HTR-8/SVneo (cell line): ENCODE measurements at places on chromosomes 3 and 15.

GRCh38 chr3:20073683-20074082 lies 33.4 kb downstream of the KAT2B start:
- DNase-seq = no peak

DNA sequence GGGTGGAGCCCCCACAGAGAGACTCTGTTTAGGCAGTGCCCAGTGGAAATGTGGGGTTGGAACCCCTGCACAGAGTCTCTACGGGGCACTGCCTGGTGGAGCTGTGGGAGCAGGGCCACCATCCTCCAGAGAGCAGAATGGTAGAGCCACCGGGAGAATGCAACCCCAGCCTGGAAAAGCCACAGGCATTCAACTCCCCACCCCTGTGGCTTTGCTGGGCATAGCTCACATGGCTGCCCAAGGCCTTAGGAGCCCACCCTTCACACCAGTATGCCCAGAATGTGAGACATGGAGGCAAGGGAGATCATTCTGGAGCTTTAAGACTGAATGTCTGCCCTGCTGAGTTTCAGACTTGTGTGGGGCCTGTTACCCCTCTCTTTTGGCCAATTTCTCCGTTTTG lies 19.0 kb upstream of the CHCHD6 start:
- DNase-seq = no peak

GRCh38 chr15:70210528-70210927 lies 112.8 kb upstream of the TLE3 start:
- no peak for DNase-seq

GRCh38 chr3:44999782-45000181 lies 23.7 kb downstream of the EXOSC7 start:
- DNase-seq = no peak

DNA sequence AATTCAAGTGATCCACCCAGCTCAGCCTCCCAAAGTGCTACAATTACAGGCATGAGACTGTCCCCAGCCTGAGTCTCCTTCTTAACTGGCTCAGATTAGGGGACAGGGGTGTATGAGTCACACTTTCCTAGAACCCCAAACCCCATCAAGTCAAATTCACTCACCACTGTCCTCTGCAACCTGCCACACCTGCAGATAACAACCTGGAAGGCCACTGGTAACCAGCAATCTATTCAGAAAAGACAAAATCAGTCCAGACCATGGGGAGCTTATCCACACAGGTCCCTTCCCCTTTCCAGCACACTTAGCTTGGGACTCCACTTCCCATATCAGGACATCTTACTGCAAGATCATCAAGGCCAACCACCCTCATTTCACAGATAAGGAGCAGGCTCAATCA lies 6.4 kb downstream of the WDR73 start:
- no peak for DNase-seq

GRCh38 chr3:192848371-192849233 lies 69.1 kb downstream of the MB21D2 start:
- DNase-seq = no peak

DNA sequence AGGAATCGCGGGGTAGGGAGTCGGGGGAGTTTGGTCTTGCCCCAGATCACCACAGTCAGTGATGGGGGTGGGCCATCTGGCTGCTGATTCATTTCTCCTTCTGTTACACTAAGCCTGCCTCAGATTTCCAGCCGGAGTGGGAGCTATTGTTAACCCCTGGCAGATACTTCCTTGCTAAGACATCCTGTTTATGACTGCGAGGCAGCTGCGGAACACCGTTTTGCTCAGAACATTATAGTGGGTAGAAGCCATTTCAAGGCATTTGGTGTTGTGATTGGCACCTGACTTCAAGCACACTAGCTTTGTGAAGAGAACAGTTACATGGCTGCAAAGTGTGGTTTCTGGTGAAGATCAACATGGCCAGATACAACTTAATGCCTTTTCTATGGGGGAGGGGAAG lies 73.8 kb downstream of the FLNB start:
- DNase-seq = peak; percentile 49

DNA sequence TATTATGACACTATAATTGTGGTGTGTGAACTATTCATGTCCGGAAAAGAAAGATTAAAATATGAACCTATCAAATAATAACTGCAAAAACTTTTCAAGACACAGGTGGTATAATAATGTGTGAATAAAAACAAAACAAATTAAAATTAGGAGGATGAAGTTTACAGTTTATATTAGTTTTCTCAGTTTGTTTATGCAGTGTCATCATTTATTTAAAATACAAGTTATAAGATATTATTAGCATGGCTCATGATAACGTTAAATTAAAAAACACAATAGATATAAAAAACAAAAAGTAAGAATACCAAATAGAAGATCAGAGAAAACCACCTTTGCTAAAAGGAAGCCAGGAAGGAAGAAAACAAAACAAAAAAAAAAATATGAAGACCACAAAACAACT lies 963.8 kb upstream of the ALCAM start:
- no peak for DNase-seq

DNA sequence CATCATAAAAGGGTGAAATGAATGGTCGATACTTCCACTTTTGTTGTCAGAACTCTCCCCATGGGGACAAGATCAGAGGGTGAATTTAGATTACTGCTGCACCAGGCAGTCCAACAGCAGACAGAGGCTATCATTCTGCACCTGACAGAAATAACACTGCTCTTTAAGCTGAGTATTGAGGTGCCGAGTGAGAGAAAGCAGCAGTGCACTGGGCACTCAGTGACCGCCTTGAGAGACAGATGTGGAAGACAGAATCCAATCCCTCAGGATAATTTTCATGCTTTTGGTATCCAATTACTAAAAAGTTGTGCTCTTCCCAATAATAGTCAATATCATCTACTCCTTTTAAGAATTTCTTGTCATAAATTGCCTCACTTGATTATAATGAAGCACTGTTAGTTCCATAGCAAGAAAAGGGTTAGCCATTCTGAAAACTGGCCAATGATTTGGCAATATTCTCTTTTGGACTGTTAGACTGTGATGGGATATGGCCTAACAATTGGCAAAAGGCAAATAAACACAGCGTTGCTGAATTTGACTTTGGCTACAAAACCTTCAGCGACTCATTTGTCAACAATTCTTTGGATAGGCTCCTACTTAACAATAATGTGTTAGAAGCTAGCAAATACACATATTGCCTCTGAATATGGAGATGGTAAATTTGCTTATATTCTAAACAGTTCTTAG lies 5.5 kb downstream of the FGF7 start:
- no peak for DNase-seq

DNA sequence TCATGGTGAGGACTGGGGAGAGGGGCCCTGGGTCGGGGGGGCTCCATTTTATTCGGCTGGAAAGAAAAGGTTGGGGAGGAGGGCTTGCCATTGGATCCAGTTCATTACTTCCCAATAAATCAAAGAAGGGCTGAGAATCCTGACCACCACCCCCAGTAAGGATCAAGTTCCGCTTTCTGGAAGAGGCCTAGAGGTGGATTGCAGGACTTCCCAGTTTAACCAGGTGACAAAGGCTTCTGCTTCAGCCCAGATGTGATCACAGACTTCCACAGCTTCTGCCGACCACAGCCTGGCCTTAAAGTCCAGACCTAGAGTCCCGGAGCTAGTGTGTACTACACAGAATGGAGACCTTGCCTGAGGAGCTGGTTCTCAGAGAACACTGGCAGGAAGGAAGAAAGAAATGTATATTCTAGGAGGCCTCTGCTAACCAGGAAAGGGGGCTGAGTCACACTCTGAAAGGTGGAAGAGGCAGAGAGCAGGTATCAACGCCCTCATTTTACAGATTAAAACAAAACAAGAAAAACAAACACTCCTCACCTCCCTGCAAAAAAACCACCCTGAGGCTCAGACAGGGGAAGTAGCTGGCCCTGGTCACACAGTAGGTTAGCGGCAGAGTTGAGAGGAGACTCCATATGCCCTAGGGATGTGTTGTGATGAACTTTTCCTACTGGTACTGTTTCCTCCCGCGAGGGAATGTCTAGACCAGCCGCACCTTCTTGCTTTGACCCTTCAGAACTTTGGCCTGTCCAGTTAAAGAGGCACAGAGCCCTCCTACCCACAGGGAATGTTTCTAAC lies 1.1 kb upstream of the CEMIP start:
- DNase-seq = no peak

DNA sequence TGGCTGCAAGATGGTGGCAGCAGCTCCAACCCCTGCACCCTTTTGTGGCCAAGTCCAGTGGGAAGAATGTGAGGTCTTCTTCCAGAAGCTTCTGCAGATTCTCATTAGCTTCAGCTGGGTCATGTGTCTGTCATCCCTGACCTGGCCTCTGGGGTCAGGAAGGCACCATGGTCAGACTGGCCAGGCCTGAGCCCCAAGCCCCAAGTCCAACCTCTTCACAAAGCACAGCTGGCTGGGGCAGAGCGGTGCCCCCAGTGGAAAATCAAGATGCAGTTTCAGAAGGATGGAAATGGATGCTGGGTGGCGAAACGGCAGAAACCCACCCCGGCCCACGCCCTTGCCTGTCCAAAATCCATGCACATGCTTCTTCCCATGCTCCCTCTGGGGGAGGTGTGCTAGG lies 15.9 kb upstream of the GATA2 start:
- DNase-seq = no peak

GRCh38 chr3:105647047-105647446 lies 221.8 kb downstream of the CBLB start:
- DNase-seq = peak; percentile 7

GRCh38 chr15:31276596-31277298 lies 49.9 kb upstream of the KLF13 start:
- no peak for DNase-seq

- DNase-seq = no peak
Measured at GRCh38 chr3:119368298-119368697, 74.1 kb downstream of the ARHGAP31 start.

DNA sequence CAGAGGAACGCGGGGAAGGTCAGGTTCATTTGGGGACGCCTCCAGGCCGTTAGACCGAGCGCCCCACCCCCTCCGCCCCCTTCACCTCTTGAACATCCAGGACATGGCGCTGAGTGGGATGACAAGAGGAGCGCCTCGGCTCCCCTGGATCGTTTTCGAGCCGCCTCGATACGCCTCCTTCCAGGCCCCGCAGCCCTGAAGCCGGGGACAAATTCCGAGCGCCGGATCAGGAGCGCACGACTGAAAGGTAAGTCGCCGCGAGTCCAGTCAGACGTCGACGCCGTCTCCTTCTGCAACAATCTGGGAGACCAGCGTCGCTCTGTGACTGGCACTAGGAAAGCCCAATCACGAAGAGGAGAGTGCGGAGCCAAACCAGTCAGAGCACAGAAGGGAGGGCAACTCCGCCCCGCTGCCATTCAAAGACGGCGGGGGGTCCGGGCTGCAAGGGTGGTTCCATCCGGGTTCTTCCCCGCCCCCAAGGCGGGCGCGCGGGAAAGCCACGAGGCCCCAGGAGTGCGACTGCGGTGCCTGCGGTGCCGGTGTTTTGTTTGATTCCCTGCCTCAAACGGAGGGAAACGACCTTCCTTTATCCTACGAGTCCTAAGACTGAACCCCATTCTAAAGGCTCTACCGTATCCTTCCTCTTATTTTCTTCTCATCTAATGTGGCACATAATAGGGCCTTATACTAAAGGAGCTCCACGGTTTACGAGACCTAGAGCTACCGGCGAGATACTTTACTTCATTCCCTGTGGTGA lies at the start of gene HLTF:
Gene HLTF (minus strand): TSS at position 302 of the 757 bp plus-strand sequence. CDS start 197 bp downstream, at position 105.
- peak; percentile 99 for DNase-seq

GRCh38 chr15:64596701-64597476 lies 136.5 kb downstream of the ZNF609 start:
- peak; percentile 21 for DNase-seq

DNA sequence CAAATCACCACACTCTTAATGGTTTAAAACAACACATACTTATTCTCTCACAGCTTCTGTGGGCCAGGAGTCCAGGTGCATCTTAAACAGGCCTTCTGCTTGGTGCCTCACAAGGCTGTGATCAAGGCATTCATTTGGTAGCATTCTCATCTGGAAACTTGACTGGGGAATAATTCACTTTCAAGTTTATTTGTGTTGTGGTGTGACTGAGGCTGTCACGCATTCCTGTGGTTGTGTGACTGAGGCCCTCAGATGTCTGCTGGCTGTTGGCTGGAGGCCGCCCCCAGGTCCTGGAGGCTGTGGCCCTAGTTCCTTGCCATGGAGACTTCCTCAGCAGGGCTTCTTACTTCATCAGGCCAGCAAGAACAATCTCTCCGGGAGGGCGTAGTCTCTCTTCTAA lies 16.9 kb upstream of the FAM3D start:
- DNase-seq = peak; percentile 19

DNA sequence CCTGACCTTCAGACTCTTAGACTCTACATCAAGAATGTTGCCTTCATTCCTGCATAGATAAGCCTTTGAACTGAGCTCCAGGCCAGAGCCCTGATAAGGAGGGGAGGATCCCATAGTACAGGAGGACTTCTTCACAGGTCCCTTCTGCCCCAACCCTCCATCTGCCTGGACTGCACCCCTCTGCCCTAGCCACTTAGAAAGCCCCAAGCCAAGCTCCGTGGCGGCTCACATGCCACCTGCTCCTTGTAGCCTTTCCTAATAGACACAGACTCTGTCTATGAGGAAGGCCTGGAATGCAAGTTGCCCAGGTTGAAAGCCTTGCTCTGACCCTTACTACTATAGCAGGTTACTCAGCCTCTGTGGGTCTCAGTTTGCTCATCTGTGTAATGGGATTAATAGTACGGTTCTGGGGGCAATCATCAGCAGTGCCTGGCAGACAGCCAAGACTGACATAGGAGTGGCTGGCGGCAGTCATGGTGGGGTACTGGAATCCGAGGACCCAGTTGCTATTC lies 11.6 kb downstream of the PCSK6 start:
- no peak for DNase-seq

DNA sequence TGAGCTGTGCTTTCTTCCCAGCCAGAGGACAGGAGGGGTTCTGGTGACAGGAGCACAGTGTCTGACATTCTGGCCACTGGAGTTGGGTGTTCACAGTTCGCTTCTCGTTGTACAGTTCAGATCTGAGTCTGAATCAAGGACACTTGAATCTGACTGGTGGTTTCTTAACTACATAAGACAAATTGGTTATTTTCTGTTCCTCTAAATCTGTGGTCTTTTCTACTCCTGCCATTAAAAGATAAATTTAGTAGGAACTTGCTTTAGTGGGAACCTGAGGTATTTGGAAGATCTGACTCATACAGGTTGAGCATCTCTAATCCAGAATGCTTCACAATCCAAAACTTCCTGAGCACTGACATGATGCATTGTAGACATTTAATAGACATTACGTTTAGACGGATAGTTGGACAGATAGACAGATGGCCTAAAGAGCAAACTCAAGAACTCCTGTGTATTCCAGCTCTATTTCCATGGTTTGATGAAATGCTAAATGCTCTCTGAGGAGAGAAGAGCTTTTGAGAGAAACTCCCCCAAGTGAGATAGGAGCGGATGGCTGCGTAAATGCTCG lies 71.0 kb downstream of the CCK start:
- DNase-seq = no peak

- DNase-seq = no peak
Measured at GRCh38 chr15:93420050-93420452, 331.0 kb upstream of the RGMA start.

- no peak for DNase-seq
Measured at GRCh38 chr3:64049832-64050231, 26.5 kb upstream of the PSMD6 start.

- no peak for DNase-seq
Measured at GRCh38 chr15:83016906-83017305, 5.5 kb upstream of the C15orf40 start.

GRCh38 chr15:31459400-31459748 lies 132.7 kb downstream of the KLF13 start:
- no peak for DNase-seq
